ENCODE measurements at places on chromosomes 5 and 9.

GRCh38 chr9:110319781-110320492, 17.7 kb downstream of the TXNDC8 start:
- DNase-seq, result no peak

DNA sequence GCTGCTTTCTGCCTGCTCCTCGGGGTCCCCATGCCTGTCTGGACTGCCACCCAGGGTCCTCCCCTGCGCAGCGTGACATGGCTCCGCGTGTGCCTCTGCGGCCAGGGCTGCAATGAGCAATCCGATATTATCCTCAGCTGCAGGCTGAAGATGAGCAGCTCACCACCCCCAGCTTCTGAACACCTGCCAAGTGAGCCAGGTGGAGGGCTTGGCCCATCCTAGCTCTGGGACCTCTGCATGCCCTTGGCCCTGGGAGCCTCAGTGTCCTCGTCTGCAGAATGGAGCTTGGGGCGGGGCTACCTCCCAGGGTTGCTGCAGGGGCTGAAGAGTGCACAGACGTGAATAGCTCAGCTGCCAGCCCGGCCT, 4.1 kb upstream of the MYMK start:
- no peak for DNase-seq

- DNase-seq, result no peak
Observed at GRCh38 chr5:60597572-60598320, 102.2 kb downstream of the DEPDC1B start.

DNA sequence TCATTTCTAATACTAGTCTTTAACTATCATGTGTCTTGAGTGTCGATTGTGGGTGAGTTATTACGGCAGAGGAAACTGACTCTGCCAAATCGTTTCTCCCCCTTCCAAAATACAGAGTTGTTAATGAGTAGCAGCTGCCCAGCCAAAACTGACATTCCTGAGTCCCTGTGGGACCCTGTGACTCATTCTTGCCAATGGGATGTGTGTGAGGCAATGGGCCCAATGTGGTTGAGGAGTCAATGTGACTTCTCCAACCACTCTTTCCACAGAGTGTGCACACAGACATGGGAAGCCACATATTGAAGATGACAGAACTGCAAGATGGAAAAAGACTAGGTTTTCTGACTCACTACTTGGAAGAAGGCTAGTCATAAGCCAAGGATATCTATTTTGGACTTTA, 434.7 kb downstream of the DTWD2 start:
- DNase-seq, result no peak

Measured in NK-92 treated with Interleukin-12 subunit alpha and Interleukin-12 subunit beta, amount 100 ng/mL, for 24 hours (cell line).